ENCODE measurements at places on chromosomes 11 and 22.

- H3K27ac ChIP-seq: no peak overlapping the region
- no peaks in the 10 kb centered on the region for H3K27me3 ChIP-seq
- no peak for DNase-seq
- H3K36me3 ChIP-seq: no peaks in the 10 kb centered on the region
- H3K4me3 ChIP-seq: no peak overlapping the region
- H3K4me1 ChIP-seq: peaks cover 20% of the 10 kb centered on the region
These were observed 72.0 kb downstream of the SLC1A2 start for GRCh38 chr11:35347173-35347878.

GRCh38 chr22:50030297-50031188 lies 18.0 kb upstream of the IL17REL start:
- DNase-seq: peak; percentile 54
- peaks cover 24% of the 10 kb centered on the region for H3K27me3 ChIP-seq
- H3K27ac ChIP-seq: no peak overlapping the region
- H3K4me3 ChIP-seq: no peak overlapping the region

DNA sequence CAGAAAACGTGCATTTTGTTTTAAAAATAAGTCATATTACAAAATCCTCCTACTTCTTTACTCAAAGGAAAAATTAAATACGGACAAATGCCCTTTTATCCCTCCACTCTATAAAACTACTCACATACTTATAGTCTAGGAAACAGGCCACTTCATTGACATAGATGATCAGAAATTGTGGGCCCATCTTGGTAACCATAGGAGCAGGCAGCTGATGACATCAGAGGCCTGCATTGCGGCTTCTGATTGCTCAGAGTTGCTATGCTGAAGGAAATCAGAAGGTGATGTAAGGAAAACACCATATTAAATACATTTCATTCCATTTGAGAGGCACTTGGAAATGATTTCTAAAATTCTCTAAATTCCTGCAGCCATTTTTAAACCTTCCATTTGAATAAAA lies 27.0 kb downstream of the FAM76B start:
- H3K4me1 ChIP-seq: no peaks in the 10 kb centered on the region
- no peak overlapping the region for H3K4me3 ChIP-seq
- H3K27me3 ChIP-seq: peaks cover 10% of the 10 kb centered on the region

DNA sequence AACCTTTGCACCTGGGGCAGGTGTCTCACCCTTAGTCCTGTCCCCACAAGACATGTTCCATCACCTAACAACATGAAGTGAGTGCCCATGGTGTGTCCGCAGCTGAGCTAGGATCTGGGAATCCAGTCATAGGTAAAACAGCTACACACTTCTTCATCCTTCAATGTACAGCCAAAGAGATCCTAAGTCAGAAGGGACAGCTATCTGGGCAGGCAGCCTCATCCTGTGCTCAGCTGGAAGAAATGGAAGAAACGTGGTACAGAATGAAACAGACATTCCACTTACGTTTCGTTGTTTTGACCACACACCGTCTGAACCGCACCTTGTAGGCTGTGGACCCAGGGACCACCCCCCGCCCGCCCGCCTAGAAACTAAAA lies 30.8 kb downstream of the PDGFB start:
- no peak for DNase-seq
- H3K4me1 ChIP-seq: peaks cover 5% of the 10 kb centered on the region
- H3K27me3 ChIP-seq: no peaks in the 10 kb centered on the region
- H3K4me3 ChIP-seq: no peak overlapping the region

DNA sequence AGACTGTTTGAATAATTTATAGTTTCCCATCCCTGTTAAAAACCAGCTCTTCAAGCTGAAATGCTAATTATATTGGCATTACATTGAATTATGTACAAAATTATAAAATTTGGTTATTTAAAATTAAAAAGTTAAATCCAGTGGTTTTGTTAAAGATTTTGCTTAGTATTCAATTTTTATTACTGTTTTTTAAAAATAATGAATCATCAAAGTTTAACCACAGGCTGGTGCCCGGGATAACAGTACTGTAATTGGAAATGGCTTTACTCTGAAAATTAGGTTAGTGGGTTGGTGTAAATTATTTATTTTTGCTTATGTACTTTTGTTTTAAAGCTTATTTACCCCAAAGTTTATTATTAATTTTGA lies 45.4 kb upstream of the WEE1 start:
- H3K27ac ChIP-seq: no peak overlapping the region
- H3K27me3 ChIP-seq: no peaks in the 10 kb centered on the region
- H3K4me1 ChIP-seq: peaks cover 7% of the 10 kb centered on the region
- peaks cover 2% of the 10 kb centered on the region for H3K36me3 ChIP-seq
- DNase-seq: no peak
- H3K4me3 ChIP-seq: no peak overlapping the region

DNA sequence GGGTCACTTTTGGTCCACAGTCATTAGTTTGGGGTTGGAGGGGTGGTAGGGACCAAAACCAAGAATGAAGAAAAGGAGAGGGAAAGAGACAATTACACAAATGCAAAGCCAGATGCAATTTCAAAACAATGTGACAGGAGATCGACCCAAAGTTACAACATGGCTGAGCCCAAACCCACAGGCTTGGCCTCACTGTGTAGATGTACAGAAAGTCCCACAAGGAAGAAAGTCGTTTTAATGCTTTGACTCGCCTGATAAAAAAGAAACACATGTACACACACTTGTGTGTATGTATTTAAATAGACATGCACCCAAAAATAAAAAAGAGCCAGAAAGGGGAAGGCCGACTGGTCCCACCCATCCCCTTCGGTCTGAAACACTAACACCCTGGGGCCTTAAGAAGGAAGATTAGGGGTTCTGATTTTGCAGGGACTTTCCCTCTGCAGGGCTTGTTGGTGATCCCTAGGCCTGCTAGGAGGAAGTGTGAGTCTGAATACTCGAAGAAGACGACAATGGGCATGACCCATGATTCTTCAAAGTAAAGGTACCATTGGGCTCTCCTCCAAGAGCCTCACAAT lies 104.1 kb downstream of the ETS1 start:
- H3K4me1 ChIP-seq: peaks cover 24% of the 10 kb centered on the region
- H3K27ac ChIP-seq: no peak overlapping the region
- H3K4me3 ChIP-seq: no peak overlapping the region
- H3K27me3 ChIP-seq: no peaks in the 10 kb centered on the region
- peaks cover 43% of the 10 kb centered on the region for H3K36me3 ChIP-seq
- no peak for DNase-seq

DNA sequence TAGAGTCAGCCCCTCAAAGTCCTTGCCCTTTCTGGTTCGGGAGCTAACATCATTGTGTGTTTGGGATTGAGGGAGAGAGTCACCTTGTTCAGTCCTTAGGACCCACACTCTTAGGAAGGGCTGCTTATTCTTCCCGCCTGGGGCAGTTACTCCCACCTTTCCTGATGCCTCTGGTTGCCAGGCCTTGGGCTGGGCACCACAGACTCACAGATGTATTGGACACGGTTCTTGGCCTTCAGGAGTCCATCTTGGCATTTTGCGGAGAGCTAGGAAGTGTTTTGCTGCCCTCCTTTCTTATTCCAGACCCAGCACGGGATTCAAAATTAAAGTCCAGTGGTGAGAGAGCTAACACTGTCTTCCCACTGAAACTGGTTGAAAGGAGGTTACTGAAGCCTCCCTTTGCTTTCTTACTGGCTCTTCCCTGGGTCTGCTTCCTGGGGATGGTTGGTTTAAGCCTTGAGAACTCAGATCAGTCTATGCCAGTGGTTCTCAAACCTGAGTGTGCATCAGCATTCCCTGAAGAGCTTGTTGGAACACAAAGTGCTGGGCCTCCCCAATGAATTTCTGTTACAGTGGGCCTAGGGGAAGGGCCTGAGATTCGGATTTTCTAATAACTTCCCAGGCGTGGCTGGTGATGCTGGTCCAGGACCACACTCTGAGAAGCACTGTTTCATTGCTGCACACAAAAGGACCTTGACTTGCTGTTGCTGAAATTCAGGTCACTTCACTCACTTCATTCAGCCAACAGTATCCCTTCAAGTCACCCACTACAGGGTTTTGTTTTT lies 1.4 kb downstream of the OSBP2 start:
- no peak overlapping the region for H3K4me3 ChIP-seq
- H3K27me3 ChIP-seq: no peaks in the 10 kb centered on the region
- no peak for DNase-seq
- H3K27ac ChIP-seq: no peak overlapping the region
- H3K36me3 ChIP-seq: no peaks in the 10 kb centered on the region

DNA sequence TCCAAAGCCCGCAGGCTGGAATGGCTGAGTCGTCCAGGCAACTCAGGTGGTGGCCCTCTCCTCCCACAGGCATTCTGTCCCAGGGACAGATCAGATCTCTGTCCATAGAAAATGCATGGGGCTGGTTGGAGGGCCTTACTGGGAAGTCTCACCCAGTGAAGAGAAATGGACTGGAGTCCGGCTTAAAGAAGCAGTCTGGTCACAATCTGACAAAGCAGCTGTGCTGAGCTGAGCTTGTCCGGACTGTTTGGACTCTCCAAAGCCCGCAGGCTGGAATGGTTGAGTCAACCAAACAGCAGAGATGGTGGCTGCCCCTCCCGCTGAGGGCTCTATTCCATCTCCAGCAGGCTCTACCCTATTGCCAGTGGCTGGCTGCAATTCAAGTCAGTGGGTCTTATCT lies 14.4 kb upstream of the DEPDC7 start:
- H3K4me1 ChIP-seq: peaks cover 12% of the 10 kb centered on the region
- DNase-seq: peak; percentile 10
- peak overlapping the region; percentile 71 for H3K27ac ChIP-seq
- H3K27me3 ChIP-seq: no peaks in the 10 kb centered on the region

GRCh38 chr11:26896719-26897118 lies 97.2 kb upstream of the FIBIN start:
- no peaks in the 10 kb centered on the region for H3K36me3 ChIP-seq
- H3K4me3 ChIP-seq: no peak overlapping the region
- no peaks in the 10 kb centered on the region for H3K4me1 ChIP-seq
- DNase-seq: no peak

DNA sequence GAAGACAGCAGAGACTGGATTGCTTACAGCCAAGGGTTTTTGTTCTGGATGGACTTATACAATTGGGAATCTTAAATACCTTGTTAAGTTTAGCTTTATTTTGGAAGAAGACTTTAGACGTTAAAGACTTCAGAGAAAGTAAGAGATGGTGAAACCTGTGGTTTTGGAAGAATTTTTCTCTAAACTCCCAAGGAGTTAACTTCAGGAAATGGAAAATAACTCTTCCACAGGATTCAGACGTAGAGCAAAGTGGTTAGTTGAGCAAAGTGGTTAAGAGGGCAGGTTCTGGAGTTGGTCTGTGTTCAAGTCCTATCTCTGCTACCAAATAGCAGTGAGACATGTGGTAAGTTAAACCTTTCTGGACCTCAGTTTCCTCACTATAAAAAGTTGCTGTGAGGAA lies 12.8 kb downstream of the PITPNB start:
- peak overlapping the region; percentile 37 for H3K27ac ChIP-seq
- H3K4me3 ChIP-seq: no peak overlapping the region
- peak; percentile 16 for DNase-seq
- H3K36me3 ChIP-seq: peaks cover 32% of the 10 kb centered on the region
- H3K27me3 ChIP-seq: no peaks in the 10 kb centered on the region

DNA sequence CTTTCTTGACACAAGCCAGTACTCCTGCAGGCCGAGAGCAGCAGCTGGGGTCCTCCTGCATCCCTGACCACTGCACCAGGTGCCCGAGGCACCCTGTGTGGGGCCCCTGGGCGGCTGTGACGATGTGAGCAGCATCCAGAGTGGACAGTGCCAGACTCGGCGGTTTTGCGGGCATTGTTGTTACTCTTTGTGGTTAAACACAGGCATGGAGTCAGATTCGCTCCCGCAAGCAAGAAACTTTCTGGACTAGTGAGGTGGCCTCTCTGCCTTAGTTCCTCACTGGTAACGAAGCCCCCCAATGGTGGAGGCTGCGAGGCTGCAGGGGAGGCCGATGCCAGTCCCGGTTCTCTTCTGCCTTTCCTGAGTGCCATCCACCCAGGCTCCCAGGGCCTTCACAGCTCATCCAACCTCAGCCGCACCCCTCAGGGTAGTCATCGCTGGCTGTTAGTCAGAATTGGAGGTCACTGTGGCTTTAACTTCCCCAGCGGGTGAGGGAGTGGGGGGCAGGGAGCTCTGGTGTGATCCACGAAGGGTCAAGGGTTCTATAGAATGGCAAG lies 3.7 kb upstream of the CLDN5 start:
- no peak overlapping the region for H3K4me3 ChIP-seq
- H3K27me3 ChIP-seq: peaks cover 18% of the 10 kb centered on the region
- H3K36me3 ChIP-seq: no peaks in the 10 kb centered on the region
- H3K4me1 ChIP-seq: no peaks in the 10 kb centered on the region
- H3K27ac ChIP-seq: no peak overlapping the region
- peak; percentile 38 for DNase-seq

- no peak for DNase-seq
- peak overlapping the region; percentile 88 for H3K27ac ChIP-seq
- H3K36me3 ChIP-seq: peaks cover under 1% of the 10 kb centered on the region
- H3K4me1 ChIP-seq: peaks cover 11% of the 10 kb centered on the region
- H3K27me3 ChIP-seq: no peaks in the 10 kb centered on the region
These were observed 928 bp downstream of the FBXO7 start for GRCh38 chr22:32475468-32476010.

- no peak overlapping the region for H3K4me3 ChIP-seq
- H3K36me3 ChIP-seq: no peaks in the 10 kb centered on the region
- H3K27me3 ChIP-seq: no peaks in the 10 kb centered on the region
- H3K4me1 ChIP-seq: no peaks in the 10 kb centered on the region
These were observed 324.9 kb downstream of the JRKL start for GRCh38 chr11:96714689-96715088.

DNA sequence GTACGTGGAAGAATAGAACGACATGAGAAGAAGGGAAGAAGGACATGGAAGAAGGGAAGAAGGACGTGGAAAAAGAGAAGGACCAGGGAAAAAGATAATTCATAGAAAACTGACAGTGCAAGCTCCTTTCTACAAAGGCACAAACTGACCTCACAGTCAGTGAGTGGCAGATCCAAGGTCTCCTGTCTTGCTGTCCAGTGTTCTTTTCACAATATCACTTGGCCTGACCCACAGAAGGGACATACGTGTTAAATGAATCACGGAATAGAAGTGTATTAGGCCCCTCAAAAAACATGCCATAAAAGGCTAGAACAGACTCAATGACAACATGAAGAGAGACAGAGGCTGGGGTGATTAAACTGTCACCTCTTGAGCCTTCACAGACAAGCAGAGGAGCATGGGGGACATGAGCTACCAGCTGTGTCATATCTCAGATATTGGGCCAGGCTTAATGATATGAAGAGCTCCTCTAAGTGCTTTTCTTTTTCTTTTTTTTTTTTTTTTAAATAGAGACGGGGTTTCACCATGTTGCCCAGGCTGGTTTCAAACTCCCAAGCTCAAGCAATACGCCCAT lies 4.6 kb downstream of the ASCC2 start:
- no peak overlapping the region for H3K4me3 ChIP-seq
- no peak overlapping the region for H3K27ac ChIP-seq
- H3K4me1 ChIP-seq: 0 out of 2 replicates have a peak, but pooled peaks cover 2% of the 10 kb centered on the region
- no peak for DNase-seq
